ENCODE measurements at places on chromosomes 6 and 20.

DNA sequence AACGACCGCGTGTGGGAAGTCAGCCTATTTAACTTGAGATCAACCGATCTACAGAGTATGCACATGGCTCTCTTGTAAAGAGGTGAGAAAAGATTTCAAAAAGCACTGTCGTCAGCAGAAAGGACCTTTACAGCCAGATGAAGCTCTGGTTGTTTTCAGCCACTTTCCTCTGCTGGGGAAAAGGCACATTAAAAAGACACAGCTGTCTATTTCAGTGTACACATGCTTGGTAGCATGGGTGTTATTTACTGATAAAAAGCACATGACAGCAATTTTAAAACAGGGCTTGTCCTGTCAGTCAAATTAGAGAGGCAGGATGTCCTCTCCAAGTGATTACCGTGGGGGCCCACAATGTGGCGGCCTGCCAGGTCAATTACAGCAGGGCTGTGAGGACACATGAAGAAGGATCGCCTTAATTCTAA, 188.9 kb downstream of the PRKN start:
- no peak for DNase-seq

- DNase-seq, result no peak
These were observed 80.7 kb downstream of the ANKS1A start for GRCh38 chr6:34969662-34970265.

DNA sequence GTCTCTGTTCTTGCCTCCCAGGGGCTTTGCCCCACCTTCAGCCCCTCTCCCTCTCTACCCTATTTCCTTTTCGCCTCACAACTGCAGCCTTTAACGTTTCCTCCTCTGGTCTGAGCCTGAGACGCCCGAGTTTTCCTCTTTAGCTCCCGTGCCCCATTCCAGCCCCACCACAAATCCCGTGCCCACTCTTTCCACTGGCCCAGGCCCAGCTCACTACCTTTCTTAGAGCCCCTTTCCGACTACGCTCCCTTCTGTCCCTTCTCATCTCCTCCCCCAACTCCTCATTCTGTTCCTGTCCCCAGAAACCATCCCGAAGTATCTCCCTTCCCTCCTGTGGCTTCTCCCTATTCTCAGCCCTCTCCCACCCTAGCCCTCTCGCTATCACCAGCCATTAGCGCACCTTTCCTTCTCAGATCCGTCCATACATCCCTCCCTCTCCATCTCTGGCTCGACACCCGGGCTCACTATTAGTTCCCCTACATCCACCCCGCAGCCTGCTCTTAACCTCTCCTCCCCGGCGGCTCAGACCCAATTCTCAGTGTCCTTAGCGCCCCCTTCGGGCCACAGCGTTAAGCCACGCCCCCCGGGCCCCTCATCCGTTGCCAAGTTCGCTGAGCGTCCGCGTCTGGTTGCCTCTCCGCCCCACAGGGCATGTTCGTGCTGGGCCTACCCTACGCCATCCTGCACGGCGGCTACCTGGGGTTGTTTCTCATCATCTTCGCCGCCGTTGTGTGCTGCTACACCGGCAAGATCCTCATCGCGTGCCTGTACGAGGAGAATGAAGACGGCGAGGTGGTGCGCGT, 2.7 kb downstream of the SLC32A1 start:
- peak; percentile 84 for DNase-seq

DNA sequence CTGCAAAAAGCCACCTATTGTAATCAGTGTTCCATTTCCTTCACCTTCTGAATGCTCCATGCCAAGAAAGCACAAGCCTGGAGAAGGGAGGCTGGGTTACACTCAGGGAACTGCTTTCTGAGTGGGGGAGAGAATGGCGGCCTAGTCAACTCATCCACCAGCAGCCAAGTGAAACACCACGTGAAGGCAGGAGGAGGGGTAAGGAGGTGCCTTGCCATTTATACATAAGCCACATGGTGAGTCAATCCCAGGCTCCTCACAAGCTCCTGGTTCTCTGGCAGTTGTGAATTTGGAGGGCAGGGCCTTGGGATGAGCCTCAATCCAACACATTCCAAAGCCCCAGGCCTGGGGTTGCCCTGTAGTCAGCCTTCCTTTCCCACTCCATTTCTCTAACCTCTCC, 149.4 kb downstream of the CD24 start:
- DNase-seq, result no peak

GRCh38 chr20:40681684-40682083, 7.4 kb downstream of the MAFB start:
- no peak for DNase-seq

DNA sequence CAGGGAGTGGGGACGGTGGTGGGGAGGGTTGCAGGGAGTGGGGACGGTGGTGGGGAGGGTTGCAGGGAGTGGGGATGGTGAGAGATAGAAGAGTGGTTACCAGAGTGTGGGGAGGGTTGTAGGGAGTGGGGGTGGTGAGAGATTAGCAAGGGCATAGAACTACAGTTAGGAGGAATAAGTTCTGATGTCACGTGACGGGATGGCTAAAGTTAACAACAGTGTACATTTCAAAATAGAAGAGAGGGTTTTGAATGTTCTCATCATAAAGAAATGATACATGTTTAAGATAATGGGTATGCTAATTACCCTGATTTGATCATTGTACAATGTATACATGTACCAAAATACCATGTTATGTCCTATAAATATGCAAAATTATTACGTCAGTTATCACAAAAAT, 57.6 kb upstream of the FRMD1 start:
- no peak for DNase-seq

DNA sequence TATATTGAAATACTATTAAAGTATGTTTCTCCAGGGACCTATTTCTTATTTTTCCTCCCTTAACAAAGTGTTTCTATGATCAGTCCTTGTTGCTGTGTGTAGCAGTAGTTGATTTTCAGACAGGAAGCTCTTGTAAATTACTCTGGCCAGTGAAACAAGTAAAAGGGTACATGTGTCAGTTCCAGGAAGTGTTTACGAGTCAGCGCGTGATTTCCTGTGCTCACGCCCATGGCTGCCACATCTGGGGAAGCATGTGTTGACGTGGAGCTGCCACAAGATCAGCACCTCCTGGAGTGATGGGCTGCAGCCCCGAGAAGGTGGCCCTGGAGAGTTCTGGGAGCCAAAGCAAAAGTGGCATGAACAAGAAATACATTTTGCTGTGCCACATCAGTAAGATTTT, 38.6 kb upstream of the GGTLC1 start:
- peak; percentile 80 for DNase-seq

DNA sequence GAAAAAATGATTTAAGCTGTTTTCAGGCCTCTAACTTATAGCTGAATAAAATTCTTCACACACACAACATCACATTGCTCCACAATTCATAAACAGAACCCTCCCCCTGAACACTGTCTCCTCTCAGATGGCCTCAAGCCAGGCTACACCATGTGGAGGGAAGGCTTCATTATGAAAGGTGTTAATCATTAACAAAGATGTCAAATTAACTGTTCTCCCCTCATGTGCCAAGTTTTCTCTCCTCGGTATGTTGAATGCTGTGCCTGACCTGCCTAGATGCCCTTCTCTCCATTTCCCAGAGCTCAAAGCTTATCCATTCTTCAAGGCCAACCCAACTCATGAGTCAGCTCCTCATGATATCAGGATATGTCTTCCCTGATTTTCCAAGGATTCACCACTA, 210.4 kb downstream of the GMDS start:
- no peak for DNase-seq

DNA sequence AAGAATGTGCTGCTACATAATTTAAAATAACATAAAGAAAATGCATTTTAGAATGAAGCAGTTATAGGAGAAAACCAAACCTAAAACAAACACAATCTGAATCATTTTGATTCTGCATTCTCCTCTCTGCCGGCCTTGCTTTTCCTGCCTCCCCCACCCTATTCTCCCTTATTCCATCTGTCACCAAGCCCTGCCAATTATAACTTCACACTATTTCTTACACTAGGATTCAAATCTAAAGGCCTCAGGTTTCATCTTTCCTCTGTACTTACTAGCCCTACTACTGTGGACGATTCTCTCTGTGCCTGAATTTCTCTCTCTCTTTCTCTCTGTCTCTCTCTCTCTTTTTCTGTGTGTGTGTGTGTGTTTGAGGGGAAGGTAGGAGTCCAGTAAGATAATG, 18.7 kb upstream of the PRIM2 start:
- no peak for DNase-seq

- DNase-seq, result no peak
These were observed 32.2 kb upstream of the IPCEF1 start for GRCh38 chr6:154388803-154389202.

DNA sequence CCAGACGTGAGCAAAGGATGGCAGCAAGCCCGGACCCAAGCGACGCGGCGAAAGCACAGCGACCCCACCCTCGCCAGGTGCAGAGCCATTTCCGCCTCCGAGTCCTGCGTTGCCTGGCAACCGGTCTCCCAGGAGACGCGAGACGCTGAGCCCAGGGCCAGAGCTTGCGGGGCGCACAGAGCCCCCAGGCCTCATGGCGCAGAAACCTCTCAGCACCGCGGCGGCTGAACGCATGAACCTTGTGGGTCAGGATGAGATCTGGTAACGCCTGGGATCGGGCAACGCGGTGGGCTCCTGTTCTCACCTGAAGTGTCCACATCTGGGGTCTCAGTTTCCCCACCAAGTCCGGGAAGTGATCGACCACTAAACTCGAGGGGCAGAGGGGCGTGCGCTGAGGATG, 77.7 kb downstream of the ANKRD60 start:
- no peak for DNase-seq

GRCh38 chr6:154406301-154406700, 49.7 kb upstream of the IPCEF1 start:
- DNase-seq, result no peak

- peak; percentile 62 for DNase-seq
These were observed 12.2 kb downstream of the MYLK4 start for GRCh38 chr6:2738373-2738979.

GRCh38 chr6:129575378-129576118, 134.4 kb downstream of the ARHGAP18 start:
- no peak for DNase-seq

- DNase-seq, result no peak
These were observed 382.4 kb upstream of the CDH4 start for GRCh38 chr20:60869625-60870024.

- DNase-seq, result peak; percentile 73
These were observed 24.1 kb upstream of the ROS1 start for GRCh38 chr6:117449549-117450439.

GRCh38 chr20:24309596-24309995, 159.8 kb upstream of the SYNDIG1 start:
- DNase-seq, result no peak

DNA sequence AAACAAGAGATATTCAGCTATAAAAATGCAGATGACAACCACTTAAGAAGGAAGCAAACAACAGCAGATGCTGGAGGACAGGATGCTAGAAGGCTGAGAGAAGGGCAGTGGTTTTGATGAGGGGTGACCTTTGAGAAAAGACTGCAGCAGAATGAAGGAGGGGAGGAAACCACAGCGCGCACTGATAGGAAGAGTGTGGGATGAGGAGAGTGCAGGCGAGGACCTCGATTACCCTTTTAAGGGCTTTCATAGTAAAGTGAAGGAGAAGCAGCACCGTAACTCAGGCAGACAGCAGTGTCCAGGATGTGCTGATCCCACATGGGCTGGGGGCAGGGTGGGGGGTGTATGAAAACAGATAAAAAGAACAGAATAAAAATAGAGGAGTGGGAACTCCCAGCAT, 19.2 kb downstream of the ZBTB2 start:
- peak; percentile 59 for DNase-seq

DNA sequence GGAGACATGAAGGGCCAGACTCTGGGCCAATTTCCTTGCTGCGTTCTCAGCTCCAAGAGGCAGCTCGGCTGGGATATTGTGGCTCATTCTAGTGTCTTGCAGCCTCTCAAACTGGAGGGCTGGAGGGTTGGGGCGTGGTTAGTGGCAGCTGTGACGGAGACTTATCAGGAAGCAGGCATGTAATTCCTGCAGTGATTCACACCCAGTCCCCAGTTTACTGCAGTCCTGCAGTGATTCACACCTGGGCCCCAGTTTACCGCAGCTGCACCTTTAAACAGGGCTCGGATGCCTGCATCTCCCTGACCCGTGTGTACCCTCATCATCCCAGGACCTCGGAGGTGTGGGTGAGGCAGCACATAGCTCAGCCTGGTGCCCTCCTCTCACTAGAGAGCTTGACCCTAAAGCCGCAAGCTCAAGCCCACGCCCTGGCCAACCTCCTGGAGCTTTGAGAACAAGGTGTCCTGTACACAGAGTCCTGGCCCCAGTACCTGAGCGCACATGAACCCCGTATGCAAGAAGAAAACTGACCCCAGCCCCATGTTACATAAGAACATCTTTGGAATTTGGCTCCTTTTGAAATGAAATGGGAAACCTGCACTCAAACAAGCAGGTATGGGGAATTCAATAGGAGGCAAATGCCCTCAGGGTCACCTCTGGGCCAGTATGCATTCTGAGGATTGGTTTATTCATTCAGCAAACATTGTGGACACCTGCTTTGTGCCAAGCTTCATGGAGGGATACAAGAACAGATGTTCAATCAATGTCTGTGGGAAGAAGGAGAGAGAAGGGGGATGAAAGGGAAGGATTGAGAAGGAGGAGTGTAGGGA, 55.3 kb upstream of the FAM83D start:
- DNase-seq, result no peak

GRCh38 chr6:110646419-110646698, 168.9 kb downstream of the CDK19 start:
- no peak for DNase-seq

DNA sequence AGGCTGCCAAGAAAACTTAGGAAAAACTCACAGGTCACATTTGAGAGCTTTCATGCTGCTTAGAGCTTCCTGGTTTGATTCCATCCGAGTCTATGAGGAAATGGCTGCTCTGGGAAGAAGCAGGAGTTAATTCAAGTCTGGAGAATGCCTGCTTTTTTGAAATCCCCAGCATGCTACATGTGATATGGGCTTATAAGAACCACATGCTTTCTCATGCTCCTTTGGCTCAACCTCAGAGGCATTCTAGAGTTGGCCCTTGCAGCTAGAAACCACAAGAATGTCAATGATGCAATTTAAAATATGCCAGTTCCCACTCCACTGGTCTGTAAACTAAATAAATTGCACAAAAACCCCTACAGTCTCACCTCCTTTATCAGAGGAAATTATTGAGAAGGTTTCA, 142.9 kb upstream of the OLIG3 start:
- DNase-seq, result no peak
